ENCODE measurements at places on chromosomes 6 and 20.

DNA sequence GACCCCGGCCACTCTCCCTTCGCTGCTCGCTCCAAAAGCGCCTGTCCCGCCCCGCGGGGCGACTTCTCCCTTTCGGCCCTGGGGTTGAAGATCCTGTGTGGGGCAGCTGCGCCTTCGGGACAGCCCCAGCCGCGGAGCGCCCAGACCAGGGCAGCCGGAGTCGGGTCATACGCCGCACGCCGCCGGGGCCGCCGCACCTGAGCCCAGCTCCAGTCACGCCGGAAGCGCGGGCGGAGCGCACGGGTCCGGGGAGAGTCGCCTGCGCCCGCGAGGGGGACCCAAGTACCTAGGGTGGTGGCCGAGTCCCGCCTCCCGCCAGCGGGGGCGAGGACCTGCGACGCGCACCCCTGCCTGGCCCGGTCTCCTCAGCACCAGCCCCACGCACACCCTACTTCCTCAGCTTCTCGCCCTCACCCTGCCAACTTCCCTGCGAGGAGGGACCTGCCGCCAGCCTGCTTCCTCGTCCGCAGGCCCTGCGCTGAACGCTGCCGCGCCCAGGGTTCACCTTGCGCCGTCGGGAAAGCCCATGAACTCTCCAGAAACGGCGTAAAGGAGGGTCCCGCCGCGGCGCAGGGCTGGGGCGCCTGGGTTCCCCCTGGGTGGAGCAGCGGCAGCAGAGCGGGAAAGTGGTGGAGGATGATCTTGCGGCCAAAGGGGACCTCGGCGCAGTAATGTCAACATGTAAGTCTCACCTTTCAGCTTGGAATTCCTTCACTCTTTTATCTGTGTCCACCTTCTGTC, at the start of gene ADGRG6:
TSS of gene ADGRG6 (plus strand) at position 357 of the 741 bp plus-strand sequence. CDS start at position 680, 323 bp downstream.
- peak; percentile 34 for DNase-seq

DNA sequence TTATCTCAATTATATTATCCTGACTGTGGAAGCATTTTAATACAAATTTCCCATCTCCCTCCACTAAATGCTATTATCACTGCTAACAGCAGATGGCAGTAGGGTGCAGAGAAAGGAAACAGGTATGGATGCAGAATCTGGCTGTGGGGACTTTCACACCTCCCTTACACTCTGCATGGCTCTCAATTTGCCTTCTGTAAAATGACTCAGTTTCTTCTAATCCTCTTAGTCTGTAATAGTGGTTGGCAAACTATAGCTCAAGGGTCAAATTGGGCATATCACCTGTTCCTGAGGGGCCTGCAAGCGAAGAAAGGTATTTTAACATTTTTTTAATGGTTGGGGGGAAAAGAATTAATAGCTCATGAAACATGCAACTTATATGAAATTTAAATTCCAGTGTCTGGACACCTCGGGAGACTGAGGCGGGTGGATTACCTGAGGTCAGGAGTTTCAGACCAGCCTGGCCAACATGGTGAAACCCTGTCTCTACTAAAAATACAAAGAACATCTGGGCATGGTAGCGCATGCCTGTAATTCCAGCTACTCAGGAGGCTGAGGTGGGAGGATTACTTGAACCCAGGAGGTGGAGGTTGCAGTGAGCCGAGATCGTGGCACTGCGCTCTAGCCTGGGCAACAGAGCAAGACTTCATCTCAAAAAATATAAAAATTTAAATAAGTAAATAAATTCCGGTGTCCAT, 83.5 kb downstream of the ZMYND8 start:
- DNase-seq = peak; percentile 66

- DNase-seq = no peak
These were observed 208.3 kb upstream of the RIMS1 start for GRCh38 chr6:71678091-71678490.

- DNase-seq = no peak
These were observed 53.8 kb downstream of the CD40 start for GRCh38 chr20:46171909-46172308.

DNA sequence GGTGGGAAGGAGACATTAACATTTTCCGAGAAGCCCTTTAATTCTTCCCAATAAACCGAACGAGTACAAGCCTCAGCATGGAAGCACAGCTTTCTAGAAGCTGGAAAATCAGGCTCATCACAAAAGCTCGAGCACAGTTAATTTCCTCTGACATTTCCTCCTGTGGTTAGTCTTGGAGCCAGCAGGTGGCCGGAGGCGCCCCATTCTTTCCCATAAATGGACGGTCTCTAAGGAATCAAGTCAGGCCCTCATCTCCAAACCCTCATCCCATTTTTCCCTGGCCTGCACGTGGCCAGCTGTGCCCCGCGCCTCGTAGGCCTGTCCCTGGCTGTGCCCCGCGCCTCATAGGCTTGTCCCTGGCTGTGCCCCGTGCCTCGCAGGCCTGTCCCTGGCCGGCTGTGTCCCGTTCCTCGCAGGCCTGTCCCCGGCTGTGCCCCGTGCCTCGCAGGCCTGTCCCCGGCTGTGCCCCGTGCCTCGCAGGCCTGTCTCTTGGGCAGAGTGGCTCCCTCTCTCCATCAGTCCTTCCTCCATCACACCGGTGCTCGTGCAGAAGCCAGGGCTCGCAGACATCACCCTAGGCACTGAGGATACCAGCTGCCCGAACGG, 19.7 kb upstream of the NTSR1 start:
- DNase-seq = peak; percentile 31

DNA sequence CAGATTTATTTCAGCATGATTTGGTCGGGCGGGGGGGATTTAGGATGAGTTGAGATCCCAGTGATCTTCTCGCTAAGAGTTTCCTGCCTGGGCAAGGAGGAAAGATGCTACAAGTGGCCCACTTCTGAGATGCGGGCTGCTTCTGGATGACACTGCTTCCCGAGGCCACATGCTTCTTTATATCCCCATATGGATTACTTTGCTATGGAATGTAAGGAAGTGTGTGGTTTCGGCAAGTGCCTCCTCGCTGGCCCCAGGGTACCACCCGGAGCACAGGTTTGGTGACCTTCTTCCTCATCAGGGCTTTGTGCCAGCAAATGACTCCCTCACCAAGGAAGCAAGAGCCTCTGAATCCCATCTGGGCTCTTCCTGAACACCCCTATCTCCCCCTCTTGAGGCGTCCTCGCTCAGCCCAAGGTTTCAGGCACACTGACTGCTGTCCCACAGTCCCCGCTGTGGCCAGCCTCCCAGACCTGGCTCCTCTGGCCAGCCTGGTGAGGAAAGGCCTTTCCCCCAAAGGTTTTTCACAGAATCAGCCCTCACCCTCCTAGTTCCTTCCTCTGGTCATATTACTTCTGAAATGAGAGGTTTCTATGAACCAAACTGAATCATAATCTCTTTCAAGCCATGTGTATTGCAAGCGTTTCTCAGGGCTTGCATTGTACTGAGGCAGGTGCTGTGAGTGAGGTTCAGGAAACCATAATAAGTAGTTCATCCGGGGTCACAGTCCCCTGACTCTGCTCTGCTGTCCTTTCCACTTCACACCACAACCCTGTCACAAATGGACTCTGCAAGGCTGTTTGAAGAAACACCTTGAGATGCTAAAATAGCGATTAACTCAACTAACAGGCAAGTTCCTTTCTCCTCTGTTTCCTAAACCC, 41.7 kb upstream of the IL17A start:
- peak; percentile 16 for DNase-seq

DNA sequence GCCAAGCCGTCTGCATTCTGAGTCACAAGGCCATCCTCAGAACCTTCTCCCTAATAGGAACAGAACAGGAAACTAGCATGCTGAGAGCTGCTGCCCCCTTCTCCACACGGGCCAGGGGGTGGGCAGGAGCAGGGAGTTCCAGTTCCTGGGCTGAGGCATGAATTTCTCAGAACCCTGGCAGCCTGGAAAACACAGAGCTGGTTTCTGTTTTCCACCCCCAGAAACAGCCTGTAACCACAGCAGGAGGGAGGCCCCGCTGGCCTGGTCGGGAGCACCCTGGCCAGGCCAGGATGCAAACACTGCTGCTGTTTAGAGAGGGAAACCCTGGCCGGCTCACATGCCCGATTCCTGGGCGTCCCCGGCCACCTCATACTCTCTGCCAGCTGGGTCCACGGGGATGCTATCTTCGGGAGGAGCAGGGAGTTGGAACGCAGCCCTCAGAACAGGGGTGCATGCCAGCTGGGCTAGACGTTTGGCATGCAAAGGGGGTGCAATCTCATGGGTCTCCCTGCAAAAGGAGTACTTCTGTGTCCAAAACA, 130.1 kb downstream of the NFATC2 start:
- peak; percentile 67 for DNase-seq

DNA sequence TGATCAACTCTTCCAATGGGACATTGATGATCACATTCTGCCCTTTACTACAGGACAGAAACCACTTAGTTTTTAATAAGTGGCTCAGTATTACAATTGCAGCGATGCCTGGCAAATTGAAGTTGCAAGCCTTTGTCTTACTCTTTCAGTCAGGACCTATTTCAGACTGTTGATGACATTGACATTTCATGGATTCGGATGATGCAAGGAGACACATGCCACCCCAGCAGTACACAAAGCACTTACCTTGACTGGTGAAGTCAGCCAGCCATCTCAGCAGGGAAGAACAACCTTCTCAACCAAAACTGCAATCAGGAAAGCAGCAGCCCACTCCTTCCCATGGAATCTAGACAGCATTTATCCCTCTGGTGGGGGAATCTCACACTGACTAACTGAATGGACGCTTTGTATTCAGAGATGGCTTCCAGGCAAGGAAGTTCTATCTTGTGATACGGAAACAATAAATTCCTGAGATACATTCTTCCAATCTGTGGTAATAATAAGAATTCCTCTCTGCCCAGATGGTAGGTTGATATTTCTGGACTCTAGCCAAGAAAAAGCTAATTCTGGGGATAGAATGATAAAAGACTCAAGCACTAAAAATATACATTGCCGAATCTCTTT, 24.8 kb downstream of the NFYA start:
- DNase-seq = peak; percentile 38

DNA sequence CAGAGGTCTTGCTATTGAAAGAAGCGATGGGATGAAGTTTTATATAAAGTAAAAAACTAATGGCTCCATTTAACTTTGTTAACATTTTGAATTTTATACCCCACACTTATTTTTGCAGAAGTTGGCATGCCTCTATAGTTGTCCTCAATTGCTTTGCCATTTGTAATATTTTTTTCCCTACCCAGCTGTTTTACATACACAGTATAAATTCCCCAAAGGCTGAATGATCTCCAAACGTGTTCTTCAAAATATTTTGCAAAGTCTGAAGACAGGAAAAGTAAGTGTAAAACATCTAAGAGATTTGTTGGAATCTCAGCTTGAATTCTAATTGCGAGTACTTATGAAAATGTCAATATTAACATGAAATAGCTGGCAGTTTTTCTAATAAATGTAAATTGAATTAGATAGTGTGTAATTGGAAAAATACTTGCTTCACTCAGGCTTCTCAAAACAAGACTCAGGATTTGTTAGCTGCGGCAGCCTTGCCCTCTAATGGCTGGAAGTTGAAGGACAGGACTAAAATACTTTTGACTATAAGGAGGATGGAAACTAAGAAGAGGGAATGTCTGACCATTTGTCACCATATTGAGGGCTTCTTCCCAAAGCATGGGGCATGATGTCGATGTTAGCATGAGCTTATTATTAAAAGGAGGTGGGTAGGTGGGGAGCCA, 226.8 kb downstream of the UST start:
- DNase-seq = peak; percentile 35

DNA sequence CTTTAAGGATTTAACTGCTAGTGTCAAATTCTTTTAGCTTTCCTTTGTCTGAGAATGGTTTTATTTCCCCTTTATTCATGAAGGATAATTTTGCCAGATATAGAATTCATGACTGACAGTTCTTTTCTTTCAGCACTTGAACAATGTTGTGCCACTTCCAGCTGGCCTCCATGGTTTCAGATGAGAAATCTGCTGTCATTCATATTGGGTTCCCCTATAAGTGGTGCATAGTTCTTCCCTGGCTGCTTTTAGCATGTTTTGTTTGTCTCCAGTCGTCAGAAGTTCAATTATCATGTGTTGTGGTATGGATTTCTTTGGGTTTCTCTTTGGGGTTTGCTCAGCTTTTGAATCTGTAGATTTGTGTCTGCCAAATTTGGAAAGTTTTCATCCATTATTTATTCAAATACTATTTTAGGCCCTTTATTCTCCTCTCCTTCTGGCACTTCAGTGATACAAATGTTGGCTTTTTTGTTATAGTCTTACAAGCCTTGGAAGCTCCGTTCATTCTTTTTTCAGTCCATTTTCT, 76.3 kb upstream of the TGM3 start:
- DNase-seq = no peak

DNA sequence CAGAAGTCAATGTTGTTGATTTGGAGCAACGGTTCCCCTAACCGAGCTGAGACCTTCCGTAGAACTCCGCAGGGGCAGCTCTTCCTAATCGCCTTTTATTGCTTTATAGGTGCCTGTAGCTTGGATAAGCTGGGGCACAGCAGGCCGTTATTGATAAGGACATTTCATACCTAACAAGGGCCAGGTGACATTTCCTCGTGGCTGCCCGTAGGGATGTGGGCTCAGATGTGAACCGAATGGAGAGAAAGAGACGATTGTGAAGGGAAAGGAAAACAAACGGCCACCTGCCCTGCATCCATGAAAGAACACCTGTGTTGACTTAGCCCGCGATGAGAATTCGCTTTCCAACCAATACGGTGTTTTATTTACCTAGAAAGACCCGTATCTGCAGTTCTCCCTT, 53.3 kb upstream of the DACT2 start:
- DNase-seq = no peak

DNA sequence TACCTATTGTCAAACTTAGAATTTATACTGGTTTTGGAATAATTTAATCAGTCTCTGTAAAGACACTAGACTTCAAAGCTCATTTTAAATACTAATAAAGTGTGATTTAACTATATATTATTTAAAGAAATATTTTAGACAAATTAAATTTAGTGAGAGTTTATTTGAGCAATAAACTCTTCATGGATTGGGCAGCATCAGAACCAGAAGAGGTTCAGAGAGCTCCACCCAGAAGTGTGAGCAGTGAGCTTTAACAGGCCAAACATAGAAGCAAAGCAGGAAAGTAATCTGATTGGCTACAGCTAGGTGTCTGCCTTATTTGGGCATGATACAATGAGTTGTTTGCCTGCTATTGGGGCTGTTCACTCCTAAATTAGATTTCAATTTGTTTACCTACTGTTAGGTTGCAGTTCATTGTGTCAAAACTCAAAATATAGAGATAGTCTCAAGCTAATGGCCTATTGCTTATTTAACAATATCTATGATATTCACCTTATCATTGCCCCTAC, 355.1 kb upstream of the RNF217 start:
- no peak for DNase-seq

GRCh38 chr6:168103050-168103830, 24.2 kb upstream of the FRMD1 start:
- DNase-seq = no peak

GRCh38 chr20:10855778-10856177, 182.0 kb upstream of the JAG1 start:
- no peak for DNase-seq

- DNase-seq = peak; percentile 96
These were observed 113.7 kb upstream of the BCLAF1 start for GRCh38 chr6:136403110-136403980.

DNA sequence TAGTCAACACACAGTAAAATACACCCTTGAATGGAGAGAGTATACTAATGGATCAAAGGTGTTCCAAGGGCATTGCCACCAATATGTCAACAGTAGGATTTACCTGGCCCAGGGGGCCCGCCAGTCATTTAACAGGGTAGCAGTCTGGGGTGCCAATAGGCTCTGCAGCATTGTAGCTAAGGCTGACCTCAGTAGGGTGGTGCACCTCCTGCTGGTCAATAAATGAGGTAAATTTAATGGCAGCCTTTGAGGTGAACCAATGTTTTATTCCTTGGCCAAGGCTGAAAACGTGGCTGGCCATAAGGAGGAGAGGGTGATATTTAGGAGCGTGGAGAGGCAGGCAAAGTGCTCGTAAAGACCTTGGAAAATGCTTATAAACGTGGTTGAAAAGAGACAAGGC, 147.2 kb downstream of the RPS12 start:
- no peak for DNase-seq

GRCh38 chr6:62089781-62090180, 196.2 kb downstream of the KHDRBS2 start:
- DNase-seq = no peak

Data from LHCN-M2 (cell line).